ENCODE measurements at places on chromosomes 2 and 18. TPM values are rescaled to one million over a fixed set of nuclear protein-coding genes. Genes with fewer than 3 reads are reported as not detected.

PLEKHA3 gene
- total RNA-seq = 5.0 TPM

PAIP2B gene
- total RNA-seq = 1.0 TPM

MAL gene
- total RNA-seq = not detected

RGPD8 gene
- total RNA-seq = 8.7 TPM

SERPINB10 gene
- total RNA-seq = not detected

SP140 gene
- not detected for total RNA-seq

ZNF804A gene
- not detected for total RNA-seq

GALM gene
- total RNA-seq = 8.0 TPM

NPPC gene
- total RNA-seq = not detected

SIX3 gene
- not detected for total RNA-seq

GREB1L gene
- 11.3 TPM for total RNA-seq

POMC gene
- 0.63 TPM for total RNA-seq

SKA1 gene
- total RNA-seq = 2.9 TPM

CDH7 gene
- not detected for total RNA-seq
